ENCODE measurements at places on chromosomes 16 and 17.

DNA sequence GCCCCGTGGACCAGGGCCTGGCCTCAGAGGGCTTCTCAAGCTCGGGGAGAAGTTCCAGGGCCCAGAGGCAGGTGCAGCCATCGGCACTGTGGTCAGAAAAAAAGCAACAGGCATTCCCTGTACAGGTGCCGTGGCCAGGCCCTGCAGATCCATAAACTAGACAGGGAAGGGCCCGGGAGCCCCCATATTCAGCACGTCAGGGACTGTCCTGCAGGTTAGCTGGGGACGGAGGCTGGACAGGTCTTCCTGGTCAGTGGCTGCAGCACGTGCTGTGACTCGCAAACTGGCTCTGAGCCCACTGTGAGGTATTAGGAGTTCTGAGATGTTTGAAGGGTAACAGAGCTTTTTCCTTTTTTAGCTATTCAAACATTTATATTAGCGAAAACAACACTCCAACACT lies 15.0 kb upstream of the C16orf95 start:
- no peak for DNase-seq

DNA sequence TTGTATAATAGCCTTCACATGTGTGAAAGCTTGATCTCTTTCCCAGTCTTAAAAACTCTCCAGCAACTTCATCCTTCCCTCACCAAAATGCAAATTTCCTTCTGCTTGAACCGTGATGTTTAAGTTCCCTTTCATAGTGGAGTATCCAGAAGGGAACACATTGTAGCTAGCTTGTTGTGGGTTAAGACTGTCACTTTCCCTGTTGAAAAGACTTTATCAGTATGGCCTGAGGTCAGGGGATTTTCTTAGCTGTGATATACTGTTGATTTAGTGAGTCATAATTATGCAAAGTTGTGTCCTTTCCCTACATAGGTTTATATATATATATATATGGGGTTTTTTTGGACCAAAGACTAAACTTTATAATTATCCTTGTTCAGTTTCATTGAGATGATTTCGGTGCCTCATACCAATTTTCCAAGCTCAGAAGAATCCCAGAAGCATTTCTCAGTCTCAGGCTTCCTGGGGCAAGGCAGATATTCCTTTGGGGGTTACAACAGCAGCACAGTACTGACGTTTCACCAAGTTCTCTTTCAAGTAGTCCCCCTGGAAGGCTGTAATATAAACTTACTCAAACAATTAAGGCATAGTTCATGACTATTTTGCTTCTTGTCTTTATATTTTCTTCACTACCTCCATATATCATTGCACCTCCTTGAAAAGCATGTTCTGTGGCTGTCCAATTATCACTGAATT lies 35.7 kb downstream of the ESRP2 start:
- no peak for DNase-seq

- no peak for DNase-seq
These were observed 183.3 kb downstream of the PARN start for GRCh38 chr16:14446796-14447195.

DNA sequence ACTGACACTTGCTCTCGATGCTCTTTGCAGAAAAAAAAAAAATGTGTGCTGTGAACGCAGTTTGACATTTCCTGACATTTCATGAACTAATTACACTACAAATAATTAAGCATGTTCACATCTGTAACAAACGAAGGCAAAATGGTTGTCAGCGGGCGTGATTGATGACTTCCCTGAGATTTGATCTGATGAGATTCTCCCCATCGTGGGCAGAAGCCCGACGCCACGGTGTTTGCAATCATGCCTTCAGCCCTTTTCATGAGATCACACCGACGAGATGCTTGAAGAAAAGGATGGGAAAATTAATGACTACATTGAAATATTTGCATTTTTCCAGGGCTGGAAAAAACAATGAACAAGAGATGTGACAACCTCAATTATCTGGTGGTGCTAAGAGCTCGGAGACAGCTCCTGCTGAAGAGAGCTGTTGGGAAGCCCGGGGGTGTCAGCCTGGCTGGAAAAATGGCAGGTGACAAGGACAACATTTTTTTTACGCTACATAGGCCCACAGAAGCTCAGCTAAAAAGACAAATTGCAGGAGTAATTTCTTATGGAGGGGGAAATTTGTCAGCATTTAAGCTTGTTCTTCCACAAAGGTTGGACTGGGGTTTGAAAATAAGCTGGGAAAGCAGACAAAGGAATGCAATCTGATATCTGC lies 259.4 kb upstream of the IRX3 start:
- DNase-seq: no peak

DNA sequence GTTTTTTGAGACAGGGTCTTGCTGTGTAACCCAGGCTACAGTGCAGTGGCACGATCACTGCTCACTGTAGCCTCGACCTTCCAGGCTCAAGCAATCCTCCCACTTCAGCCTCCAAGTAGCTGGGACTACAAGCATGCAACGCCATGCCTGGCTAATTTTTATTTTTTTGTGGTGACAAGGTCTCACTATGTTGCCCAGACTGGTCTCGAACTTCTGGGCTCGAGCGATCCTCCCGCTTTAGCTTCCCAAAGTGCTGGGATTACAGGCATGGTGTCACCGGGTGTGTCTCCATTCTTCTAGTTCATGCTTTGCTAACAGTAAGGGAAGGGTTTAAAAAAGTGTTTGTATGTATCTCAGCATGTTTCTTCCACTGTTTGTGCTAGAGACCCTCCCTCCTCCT lies 101.8 kb downstream of the HIC1 start:
- DNase-seq: no peak

GRCh38 chr17:29238133-29238850 lies 8.4 kb upstream of the CRYBA1 start:
- DNase-seq: no peak

DNA sequence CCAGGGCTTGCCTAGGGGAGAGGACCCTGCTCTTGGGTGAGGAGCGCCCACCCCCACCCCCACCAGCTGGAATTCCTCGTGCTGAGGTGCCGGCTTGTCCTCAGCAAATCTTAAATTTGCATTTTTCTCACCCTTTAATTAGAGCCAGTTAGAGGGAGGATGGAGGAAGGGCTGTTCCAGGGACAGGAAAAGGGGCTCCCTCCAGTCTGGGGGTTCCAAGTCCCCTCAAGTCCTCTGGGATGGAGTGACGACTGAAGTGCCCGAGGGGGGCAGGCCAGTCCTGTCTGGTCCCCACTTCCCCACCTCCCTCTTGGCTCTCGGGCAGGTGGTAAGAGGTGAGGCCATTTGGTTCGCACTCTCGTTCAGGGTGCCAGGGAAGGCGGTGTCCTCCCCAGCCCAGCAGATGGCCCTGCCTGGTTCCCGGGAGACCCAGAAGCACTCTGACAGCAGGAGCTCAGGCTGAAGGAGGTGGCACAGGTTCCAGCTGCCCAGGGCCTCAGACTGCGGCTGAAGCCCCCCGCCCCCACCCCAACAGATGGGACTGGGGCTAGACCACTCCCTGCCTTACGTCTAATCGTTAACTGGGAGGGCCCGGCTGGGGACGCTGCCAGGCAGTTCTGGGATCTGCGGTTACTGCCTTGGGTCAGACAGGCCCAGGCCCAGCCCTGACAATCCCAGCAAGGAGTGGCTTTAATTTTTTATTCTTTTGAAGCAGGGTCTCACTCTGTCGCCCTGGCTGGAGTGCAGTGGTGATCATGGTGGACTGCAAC lies 2.2 kb downstream of the RAB26 start:
- no peak for DNase-seq

DNA sequence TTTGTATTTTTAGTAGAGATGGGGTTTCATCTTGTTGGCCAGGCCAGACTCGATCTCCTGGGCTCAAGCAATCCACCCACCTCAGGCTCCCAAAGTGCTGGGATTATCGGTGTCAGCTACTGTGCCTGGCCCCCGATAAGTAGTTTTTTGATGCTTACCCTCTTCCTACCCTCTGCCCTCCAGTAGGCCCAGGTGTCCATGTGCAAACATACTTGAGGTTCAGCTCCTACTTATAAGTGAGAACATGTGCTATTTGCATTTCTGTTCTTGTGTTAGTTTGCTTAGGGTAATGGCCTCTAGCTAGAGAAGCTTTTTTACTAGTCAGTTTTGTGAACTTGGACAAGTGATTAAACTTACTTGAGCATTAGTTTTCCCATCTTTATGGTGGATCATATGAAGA lies 136.8 kb downstream of the HS3ST4 start:
- no peak for DNase-seq

- DNase-seq: no peak
These were observed 22.2 kb downstream of the KRT23 start for GRCh38 chr17:40915199-40915661.

DNA sequence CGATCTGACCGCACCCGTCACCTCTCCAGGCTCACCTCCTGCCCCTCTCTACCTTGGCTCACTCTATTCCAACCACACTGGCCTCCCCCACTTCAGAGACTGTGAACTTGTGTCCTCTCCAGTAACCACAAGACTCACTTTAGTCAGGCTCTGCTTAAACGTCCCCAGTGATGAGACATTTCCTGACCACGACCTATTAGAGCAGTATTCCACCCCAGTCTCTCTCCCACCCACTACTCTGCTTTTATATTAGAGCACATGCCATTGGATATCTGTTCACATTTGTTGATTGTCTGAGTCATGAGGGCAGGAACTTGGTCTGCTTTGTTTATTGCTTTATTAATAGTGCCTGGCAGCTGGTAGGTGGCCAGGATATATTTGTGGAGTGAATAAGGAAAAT lies 20.1 kb downstream of the COX11 start:
- no peak for DNase-seq

GRCh38 chr17:20920815-20921199 lies 122.0 kb downstream of the USP22 start:
- DNase-seq: no peak

- DNase-seq: no peak
These were observed 794 bp upstream of the CPNE7 start for GRCh38 chr16:89574681-89575246.

DNA sequence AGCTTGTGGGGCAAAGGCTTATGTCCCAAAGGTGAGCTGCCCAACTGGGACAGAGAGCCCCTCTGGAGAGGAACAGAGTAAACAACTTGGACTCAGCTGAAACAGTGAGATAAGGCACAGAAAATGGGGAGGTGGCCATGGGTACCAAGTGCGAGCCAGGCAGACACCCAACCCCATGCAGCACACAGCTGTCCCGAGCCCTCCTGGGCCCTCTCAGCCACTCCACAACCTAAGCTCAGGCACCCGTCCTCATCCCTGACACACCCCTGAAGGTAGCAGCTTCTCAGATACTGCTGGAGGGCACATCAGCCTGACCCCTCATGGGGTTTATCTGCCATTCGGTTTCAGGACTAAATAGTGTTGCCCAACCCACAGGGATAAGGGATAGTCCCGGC lies 4.8 kb upstream of the GFOD2 start:
- DNase-seq: no peak

DNA sequence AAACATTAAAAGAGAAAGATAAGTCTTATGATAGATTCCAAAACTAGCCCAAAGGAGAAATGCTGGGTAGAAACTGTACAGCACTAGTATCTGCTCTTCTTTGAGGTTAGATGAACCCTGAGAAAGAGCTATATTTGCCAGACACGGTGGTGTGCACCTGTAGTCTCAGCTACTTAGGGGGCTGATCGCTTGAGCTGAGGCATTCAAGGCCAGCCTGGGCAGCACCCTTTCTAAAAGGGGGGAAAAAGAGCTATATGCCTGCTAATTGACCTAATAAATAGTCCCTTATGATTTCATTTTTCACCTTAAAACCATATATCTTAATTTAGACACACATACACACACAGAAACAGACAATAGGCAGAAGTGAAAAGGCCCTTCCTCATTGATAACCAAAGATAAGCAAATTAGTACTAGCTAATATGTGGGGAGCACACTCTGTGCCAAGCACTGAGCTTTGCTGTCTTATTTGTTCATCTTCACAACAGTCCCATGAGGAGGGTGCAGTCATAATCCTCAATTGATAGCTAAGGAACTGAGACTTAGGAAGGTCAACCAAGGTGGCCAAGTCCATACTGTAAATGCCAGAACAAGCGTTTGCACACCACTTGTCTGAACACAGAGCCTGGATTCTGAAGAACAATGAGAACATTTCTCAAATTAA lies 56.6 kb upstream of the NLK start:
- DNase-seq: no peak

GRCh38 chr16:77271532-77272426 lies 72.6 kb downstream of the SYCE1L start:
- DNase-seq: no peak

- no peak for DNase-seq
These were observed at the start of gene ITGB4 for GRCh38 chr17:75720656-75721462. TSS of gene ITGB4 (plus strand) at chr17:75721459. CDS start at chr17:75724704, 3,245 bp downstream.

DNA sequence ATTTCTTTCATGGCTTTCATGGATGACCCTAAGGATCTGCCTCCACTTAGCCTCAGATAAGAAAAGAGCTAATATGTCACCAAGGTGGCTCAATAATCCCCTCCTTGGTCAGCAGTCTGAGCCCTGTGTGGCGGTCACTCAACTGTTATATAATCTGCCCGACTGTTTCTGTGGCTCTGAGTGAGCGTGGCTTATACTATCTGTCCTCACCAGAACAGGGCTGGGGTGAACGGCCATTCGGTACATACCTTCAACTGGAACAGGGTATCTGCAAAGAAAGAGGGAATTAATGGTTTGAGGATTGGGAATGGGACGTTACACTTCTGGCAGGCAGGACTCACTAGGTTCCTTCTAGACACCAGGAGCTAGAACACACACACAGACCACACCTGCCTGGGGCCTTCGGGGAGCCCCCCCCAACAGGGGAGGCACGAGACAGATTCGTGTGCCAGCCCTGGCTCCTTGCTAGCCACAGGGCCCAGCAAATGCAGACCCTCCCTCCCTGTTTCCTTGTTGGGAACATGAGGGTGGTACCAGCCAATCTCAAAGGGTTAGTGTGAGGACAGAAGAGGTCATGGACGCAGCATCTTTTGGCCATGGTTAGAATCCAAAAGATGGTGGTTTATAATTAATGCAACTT lies 3.7 kb downstream of the CHMP1A start:
- DNase-seq: no peak

GRCh38 chr16:22886927-22887326 lies 73.0 kb downstream of the HS3ST2 start:
- DNase-seq: no peak

DNA sequence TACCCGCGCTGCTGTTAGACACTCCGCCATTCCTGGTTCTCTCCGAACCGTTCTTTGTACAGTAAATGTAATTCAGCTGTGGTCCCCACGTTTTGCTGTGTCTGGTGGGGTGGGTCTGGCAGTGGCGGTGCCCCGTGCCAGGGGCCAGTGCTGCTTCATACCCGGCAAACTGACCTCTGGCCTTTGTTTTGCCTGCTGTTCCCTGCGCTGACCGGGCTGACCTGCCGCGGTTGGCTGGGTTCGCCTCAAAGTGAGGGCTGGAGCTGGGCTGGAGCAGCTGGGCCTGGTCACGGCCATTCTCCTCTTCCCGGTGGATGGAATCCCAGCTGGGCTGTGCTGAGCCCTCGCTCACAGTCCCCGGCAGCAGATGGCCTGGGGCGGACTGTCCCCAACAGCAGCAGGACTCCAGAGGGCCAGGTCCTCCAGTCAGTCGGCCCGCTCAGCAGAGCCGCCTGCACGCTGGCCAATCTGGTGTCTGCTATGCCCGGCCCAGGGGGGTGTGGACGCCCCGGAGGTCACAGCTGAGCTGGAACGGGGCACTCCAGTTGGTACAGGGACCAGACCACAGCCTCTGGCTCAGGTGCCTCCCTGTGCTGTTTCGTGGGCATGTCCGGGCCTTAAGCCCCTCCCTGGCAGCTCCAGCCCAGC lies 1.5 kb upstream of the WFIKKN1 start:
- no peak for DNase-seq

All from Jurkat, Clone E6-1 (cell line).